ENCODE measurements at places on chromosomes 1 and 21.

DNA sequence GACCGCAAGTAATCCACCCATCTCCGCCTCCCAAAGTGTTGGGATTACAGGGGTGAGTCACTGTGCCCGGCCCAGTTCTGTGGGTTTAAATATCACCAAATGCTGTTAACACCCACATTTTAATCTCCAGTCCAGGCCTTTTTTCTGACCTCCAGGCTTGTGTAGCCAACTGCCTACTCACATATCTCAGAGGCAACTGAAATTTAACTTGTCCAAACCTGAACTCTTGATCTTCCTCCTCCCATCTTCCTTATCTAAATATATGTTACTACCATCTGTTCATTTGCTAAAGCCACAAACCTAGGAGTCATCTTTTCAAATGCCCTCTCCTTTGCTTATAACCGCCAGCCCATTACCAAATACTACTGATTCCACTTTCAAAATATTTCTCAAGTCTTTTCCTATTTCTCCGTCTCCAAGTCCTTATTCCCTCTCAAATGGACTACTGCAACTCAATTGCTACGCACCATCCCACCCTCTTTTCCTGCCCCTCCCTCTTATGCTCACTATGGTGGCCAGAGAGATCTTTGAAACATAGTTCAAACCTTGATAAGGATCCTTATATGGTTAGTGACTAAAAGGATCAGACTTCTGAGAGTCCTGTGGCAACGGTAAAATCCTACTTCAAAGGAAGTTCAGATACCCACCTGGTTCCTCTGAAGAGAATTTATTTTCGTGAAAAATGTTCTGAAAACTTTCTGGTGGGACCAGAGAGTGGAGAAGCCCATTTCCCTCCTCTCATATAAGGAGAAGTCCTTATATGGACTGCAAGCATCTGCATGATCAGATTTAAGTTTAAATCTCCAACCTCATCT lies 78.5 kb upstream of the CDC42BPA start:
- no peak for DNase-seq

- no peak for DNase-seq
These were observed 148.5 kb upstream of the CHRM3 start for GRCh38 chr1:239237912-239238311.

DNA sequence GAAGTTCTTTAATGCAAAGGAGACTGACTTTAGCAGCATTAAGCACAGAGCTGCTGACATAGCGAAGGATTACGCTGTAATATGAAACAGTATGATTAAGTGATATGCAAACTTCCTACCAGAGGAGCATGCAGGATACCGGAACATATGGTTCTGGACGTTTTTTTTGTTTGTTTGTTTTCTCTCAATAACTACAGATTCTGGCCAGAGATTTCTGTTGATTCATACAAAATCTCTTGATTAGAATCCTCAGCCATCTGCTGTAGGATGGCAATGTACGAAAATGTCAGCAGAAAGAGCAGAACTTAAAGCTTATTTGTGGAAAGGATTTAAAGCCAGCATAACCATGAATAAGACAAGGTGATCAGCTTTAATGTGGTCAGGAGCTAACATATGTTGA lies 970.7 kb downstream of the KCNT2 start:
- no peak for DNase-seq

GRCh38 chr1:91768786-91769725 lies 116.9 kb downstream of the TGFBR3 start:
- no peak for DNase-seq

DNA sequence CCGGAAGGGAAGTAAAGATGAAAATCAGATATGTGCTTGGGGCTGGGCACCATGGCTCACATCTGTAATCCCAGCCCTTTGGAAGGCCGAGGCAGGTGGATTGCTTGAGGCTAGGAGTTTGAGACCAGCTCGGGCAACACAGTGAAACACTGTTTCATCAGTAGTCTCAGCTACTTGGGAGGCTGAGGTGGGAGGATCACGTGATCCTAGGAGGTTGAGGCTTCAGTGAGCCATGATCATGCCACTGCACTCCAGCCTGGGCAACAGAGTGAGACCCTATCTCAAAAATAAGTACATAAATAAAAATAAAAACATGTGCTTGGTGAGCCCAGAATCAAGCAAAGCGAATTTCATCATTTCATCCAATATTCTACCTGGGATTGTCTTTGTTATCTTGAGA lies 23.3 kb upstream of the PCP4 start:
- no peak for DNase-seq

DNA sequence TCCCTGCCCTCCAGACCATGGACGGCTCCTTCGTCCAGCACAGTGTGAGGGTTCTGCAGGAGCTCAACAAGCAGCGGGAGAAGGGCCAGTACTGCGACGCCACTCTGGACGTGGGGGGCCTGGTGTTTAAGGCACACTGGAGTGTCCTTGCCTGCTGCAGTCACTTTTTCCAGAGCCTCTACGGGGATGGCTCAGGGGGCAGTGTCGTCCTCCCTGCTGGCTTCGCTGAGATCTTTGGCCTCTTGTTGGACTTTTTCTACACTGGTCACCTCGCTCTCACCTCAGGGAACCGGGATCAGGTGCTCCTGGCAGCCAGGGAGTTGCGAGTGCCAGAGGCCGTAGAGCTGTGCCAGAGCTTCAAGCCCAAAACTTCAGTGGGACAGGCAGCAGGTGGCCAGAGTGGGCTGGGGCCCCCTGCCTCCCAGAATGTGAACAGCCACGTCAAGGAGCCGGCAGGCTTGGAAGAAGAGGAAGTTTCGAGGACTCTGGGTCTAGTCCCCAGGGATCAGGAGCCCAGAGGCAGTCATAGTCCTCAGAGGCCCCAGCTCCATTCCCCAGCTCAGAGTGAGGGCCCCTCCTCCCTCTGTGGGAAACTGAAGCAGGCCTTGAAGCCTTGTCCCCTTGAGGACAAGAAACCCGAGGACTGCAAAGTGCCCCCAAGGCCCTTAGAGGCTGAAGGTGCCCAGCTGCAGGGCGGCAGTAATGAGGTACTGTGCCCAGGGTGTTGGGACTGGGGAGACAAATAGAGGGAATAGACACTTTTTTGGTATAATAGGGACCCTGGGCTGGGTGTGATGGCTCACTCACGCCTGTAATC lies 1.0 kb downstream of the ZBTB48 start:
- DNase-seq = no peak

DNA sequence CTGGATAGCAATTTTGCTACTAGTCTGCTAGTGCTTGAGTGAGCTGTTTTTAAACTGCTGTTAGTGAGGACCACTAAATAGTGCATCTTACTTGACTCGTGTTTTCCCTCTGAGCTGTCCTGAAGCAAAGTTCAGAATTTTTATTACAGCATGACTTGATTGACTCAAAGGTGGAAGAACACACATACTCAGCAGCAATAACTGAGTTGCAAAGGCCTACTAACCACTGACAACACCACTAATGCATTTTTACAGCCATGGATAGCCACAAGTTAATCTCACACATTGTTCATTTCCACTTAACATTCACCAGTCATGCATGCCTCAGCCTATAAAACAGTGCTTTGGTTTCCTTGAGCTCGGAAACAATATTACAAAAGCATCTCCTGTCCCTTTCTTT lies 148.7 kb downstream of the RUNX1 start:
- no peak for DNase-seq

DNA sequence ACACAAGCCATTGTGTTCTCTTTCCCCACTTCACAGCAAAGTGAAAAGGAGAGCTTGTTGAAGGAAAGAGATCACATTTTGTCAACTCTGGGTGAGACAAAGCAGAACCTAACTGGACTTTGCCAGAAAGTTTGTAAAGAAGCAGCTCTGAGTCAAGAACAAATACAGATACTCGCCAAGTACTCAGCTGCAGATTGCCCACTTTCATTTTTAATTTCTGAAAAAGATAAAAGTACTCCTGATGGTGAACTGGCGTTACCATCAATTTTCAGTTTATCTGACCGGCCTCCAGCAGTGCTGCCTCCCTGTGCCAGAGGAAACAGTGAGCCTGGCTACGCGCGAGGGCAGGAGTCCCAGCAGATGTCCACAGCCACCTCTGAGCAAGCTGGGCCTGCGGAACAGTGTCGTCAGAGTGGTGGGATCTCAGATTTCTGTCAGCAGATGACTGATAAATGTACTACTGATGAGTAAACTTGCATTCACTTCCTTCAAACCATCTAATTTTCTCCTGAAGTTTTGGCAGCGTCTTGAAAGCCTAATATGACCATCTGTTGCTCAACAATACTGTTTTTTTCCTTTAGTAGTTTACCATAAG lies 43.7 kb downstream of the BACH1 start:
- no peak for DNase-seq

GRCh38 chr1:208821939-208822338 lies 577.8 kb upstream of the PLXNA2 start:
- DNase-seq = no peak

- no peak for DNase-seq
These were observed 356.3 kb downstream of the USP25 start for GRCh38 chr21:16086121-16086520.

DNA sequence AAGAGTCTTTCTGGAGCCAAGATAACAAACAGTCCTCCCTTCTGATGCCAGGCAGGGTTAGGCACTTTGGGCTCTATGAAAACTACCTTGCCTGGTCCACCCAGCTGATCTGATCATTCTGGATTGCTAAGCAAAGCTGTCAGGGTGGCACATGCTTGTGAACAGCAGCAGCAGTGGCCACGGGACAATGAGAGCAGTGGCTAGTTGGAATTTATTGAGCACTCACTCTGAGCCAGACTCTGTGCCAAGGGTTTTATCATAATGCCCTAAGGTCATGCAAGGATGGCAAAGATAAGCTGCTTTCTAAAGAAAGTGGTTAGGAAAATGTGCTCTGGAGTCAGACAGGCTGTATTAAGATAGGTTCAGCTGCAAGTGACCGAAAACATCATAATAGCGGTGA lies 390.4 kb upstream of the VAMP3 start:
- DNase-seq = no peak
